ENCODE measurements at places on chromosomes 4 and X.
A peak's percentile ranks its signal among the peaks of the same experiment; 100 is the strongest.

GRCh38 chr4:124067046-124067445 lies 645.5 kb downstream of the ANKRD50 start:
- DNase-seq: no peak

- no peak for DNase-seq
Measured at GRCh38 chrX:109920325-109920724, 82.6 kb upstream of the TMEM164 start.

GRCh38 chrX:26203561-26203960 lies 11.3 kb downstream of the MAGEB6 start:
- DNase-seq: no peak

DNA sequence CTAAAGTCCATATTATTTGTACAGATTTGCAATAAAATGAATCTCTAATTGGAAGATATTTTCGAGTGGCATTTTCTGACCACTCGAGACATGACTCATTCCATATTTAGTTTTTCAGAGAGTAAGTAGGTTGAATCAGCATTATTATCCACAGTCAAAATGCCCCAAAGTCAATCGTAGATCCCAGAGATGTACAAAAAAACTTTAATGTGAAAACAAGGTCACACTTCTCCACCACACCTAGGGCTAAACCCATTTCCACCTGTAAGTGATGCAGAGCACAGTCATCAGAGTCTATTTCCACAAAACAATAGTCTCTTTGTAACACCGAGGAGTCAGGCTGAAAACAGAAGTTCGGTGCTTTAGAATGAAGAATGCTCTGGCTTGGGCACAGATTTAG lies 117.1 kb upstream of the TENM3 start:
- DNase-seq: peak; percentile 14

GRCh38 chrX:52420824-52421443 lies 52.1 kb downstream of the XAGE2 start:
- peak; percentile 81 for DNase-seq

GRCh38 chr4:76758996-76759395 lies 138.9 kb downstream of the SOWAHB start:
- DNase-seq: no peak

DNA sequence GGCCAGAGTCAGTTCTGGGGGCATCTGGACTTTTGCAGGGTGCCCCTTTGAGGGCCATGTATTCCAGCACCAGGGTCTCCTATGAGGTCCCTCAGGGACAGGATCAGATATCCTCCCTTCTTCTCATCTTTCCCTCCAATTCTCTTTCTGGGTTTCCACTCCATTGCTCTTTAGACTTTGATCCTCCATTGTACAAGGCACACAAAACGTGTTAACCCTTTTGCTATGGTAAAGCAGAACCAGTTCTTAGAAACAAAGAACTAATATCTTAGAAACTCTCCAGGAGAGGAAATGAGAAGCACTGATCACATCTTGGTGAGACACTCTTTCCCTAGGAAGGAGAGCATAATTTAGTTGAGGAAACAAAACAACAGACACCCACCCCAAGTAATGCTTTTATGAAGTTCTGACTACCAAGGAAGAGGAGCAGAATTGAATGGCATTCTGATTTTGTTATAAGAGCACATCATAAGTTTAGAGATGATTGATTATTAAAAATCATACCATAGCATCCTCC lies 200.7 kb upstream of the NPY2R start:
- no peak for DNase-seq

DNA sequence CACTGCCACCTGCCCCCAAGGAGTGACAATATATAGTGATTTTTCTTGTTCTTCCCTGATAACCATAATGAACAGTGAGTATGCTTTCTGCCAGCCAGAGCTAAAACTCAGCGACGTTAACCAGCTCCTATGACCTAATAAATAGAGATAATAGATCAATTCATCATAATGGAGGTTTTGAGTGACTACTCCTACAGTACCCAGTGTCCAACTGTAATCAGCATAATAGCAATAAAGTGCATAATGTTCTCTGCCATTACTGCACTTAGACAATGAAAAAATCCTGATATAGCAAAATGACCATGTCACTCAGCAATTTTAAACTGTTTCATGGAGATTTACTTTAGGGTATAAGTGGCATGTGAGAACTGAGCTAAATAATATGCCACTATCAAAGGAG lies 20.7 kb upstream of the TXLNG start:
- DNase-seq: no peak

DNA sequence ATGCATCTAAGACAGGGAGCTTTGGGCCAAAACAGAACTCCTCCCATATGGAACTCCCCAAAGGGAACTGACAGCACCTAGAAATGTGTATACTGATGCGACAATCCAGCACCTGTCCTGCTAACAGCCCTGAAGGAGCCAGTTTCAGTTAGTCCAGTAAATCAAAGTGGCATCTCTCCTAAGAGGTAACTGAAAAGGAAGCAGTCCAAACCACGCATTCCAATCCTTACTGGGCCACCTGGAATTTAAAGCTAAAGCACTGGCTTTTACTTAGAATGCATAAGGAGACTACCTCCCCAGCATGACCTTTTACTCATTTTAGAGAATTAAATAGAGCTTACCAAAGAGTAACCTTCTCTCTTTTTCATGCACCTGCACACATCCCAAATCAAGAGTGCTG lies 586.8 kb upstream of the PITX2 start:
- no peak for DNase-seq

GRCh38 chr4:185004562-185005218 lies 13.6 kb upstream of the HELT start:
- DNase-seq: no peak

DNA sequence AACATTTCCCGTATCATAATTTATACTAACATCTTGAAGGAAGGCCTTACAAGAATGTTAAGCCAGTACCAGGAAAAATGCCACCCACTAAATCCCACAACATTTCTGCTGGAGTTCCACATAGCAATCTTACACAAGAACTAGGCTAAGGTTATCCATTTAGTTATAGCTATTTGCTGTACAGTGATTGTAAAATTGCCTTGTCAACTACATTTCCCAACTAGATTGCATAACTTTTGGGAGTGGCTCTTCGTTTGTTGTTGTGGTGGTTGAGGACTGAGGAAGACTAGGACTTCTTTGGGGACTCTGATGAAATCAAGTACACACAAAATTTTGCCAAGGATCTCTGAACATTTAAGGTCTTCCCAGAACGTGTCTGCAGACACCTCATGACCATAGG lies 8.0 kb downstream of the IBSP start:
- peak; percentile 46 for DNase-seq

DNA sequence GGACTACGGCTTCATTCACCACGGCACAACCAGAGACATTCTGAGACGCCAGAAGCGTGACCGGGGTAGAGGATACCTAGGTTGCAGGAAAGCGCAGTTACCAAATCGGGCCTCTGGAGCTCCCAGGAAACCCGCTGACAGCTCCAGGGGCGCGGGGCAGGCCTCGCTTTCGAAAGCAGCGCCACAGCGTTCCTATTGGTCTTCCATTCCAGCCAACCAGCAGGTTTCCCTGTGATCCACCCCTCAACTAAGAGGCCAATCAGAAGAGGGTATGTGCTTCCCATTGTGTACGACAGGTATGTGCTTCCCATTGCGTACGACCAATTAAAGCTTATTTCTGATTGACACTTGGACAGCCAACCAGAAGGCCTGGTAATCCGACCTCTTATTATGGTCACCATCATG lies 14.9 kb downstream of the SNX12 start:
- peak; percentile 32 for DNase-seq

DNA sequence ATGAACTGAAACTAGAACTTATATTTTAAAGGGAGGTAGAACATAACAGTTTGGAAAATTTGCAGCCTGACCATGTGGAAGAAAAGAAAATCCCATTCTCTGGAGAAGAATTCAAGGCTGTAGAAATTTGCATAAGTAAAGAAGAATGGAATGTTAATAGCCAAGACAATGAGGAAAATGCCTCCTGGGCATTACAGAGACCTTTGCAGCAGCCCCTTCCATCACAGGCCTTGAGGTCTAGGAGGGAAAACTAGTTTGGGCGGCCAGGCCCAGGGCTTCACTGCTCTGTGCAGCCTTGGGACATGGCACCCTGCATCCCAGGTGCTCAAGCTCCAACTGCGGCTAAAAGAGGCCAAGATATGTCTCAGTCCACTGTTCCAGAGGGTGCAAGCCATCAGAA lies 1506.8 kb downstream of the PCDH18 start:
- no peak for DNase-seq

GRCh38 chr4:156536661-156537060 lies 434.9 kb downstream of the PDGFC start:
- no peak for DNase-seq

DNA sequence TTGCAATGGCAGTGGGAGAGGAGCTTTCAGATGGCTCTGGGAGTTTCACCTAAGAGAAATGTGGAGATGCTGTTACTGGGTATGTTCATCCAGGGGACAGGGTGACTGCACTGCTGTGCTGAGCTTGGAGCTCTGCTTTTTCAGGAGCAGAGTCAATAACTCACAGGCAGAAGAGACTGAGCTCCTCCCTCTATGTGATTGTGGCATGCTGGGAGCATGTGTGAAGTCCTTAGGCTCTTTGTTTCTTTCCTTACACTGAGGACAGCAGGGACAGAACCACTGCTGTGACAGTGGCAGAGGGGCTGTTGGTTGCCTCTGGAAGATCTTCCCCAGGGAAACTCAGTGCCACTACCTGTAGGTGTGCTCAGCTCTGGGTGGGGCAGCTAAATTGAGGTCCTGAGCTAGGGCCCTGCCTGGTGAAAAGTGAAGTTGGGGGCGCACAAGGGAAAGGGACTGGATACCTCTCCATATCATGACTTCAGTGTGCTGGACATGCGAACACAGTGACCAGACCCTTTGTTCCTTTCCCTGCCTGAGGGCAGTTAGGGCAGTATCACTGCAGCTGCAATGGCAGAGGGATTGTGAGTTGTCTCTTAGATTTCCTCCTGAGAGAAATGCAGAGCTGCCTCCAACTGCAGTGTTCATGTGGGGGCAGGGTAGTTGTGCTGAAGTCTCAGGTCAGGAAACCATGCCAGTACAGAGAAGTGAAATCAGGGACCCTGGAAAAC lies 156.7 kb downstream of the TENT5D start:
- DNase-seq: no peak

DNA sequence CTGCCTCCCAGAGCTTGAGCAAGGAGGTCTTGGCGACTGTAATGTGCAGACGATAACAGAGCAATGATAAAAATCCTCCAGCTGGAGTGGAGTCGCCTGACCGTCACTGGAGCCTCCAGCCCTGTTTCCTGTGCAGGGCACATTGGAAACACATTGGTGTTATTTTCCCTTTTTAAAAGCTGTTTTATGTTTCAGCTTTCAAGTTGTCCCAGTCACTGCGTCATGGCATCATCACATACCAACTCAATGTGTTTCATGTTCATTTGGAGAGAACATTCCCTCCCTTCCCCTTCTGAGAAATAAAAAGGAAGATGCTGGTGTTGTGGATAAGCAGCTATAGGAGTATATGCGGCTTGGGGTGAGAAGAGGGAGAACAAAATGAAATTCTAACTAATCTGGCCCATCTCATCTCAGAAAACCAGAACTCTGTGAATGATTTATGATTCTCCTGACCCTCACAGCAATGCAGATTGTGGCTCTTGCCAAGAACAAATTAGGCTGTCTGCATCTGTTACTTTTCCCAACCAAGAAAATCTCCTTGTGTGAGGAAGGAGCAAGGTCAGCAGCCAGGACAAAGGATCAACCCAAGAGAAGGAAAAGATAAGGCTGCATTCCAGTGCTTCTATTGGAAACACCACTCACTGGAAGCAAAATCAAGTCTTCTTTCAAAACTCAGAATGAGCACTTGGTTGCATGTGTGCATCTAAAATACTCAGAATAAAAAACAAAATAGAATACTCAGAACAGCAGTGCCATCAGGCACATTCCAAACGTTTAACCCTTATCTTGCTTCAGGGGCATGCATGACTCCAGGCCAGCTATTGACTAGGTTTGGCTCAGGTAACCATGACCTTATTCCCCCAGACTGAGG lies 134.4 kb downstream of the RASL11B start:
- DNase-seq: peak; percentile 87

Measured in fibroblast of lung (primary cell).